ENCODE measurements at places on chromosomes 1 and 21.

GRCh38 chr1:228006034-228006785 lies 588 bp upstream of the WNT3A start:
- DNase-seq = no peak

DNA sequence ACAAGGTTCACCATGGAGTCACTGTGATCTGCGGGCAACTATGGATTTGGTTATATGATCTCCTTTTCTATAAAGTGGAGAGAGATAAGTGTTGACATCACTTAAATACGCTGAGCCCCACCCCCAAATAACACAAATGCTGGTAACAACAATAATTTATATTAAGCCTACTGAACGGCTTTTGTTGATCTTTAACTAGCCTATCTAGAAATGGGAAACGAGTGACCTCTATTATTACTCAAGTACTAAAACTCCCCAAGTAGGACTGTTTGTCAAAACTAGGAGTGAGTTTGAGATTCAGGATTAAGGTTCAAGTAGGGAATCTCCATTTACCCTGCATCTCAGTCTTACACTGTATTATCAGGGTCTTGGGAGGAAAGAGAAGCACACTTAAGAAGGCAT lies 52.2 kb downstream of the MAP3K7CL start:
- DNase-seq = no peak

DNA sequence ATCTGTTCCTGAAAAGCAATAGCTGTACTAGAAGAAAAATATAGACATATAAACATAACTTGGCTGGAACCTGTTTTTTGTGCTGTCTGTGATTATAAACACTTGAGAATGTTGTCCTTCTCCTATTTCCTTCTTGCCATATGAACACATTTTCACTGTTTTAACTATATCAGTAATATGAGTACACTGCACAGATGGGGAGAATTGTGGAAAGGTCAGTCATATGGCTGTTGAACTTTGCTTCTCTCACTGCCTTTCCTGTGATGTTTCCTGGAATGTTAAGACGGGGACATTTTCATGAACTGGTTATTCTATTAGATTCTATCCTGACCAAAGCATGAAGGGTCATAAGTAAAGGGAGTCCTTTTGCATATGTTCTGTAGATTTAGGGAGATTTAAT lies 24.9 kb downstream of the HMCN1 start:
- no peak for DNase-seq

DNA sequence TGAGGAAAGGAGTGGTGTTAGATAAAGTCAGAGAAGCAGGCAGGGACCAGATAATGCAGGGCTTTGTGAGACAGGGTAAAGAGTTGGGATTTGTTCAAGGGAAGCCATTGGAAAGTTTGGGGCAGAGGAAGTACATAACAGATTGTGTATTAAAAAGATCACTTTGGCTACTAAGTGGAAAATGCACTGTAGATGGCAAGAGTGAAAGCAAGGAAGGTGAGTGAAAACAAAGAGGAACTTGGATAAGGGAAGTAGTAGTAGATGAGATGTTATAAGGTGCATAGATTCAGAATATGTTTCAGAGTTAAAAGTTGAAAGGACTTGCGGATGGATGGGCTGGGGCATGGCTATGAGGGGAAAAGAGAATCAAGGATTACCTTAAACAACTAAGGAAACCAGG lies 17.4 kb downstream of the MRPL39 start:
- DNase-seq = no peak

DNA sequence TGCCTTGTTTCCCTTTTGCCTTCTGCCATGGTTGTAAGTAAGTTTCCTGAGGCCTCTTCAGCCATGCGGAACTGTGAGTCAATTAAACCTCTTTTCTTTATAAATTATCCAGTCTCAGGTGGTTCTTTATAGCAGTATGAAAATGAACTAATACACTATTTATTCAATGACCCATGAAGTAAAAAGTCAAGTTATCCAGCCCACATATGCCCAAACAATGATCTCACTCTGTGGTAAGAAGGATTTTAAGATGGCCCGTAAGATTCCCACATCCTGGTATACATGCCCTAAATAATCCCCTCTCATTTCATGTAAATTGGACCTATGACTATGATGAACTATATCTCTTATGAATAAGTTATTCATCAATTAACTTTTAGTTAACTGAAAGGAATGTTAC lies 1008.3 kb upstream of the B3GALT2 start:
- no peak for DNase-seq

DNA sequence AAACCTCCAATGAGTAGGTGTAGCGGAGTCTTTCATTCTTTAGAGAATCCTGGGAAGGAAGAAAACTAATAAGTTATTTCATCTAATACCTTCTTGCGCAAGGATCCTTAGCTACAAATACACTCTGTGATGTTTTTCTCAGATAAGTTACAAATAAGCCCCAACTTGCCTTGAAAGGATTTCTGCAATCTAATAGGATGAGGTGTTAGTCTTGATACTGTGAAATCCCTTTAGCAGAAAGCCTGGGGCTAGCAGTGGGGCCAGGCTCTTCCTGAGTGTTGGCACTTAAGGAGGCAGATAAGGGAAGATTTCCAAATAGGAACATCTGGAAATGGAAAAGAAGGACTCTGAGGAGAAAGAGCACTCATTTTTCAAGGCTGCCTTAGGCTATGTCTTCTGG lies 168.0 kb upstream of the DAB1 start:
- DNase-seq = no peak

GRCh38 chr1:33573661-33574060 lies 101.2 kb downstream of the ZSCAN20 start:
- DNase-seq = peak; percentile 14

DNA sequence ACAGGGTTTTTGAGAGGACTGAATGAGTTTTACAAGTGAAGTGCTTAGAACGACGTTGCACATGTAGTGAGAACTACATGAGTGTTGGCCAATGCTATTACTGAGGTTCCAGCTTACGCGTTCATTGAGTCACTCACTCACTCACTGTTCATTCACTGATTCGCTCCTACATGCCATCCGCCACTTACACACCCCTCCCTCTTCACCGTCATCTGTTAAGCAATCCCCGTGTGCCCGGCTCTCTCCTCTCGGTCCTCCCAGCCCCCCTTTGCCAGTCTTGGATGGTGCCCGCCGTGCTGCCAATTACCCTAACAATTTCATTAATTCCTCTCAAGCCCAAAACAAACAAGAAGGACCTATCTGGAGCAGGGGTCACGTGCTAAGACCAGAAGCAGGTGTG lies 27.3 kb upstream of the EPHA2 start:
- peak; percentile 81 for DNase-seq

- DNase-seq = no peak
These were observed 115.6 kb downstream of the GREM2 start for GRCh38 chr1:240496356-240496755.

DNA sequence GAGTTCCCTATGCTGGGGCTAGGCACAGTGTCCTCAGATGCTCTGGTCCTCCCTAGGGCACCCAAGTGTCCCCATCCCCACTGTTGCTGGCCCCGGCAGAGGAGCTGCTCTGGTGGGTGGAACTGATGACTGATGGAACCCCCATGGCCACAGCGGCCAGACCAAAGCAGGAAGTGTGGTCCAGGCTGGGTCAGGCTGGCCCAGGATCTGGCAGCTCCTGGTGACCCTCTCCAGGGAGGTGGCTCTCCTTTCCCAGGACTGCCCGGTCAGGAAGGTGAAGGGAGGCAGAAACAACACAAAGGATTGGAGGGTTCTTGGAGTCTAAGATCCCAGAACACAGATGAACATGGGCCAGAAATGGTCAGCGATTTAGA lies 1.1 kb downstream of the NKAIN1 start:
- no peak for DNase-seq

- DNase-seq = no peak
These were observed 5.4 kb downstream of the NECTIN4 start for GRCh38 chr1:161083748-161084596.

- DNase-seq = no peak
These were observed 267.2 kb upstream of the PLXNA2 start for GRCh38 chr1:208511242-208511860.

DNA sequence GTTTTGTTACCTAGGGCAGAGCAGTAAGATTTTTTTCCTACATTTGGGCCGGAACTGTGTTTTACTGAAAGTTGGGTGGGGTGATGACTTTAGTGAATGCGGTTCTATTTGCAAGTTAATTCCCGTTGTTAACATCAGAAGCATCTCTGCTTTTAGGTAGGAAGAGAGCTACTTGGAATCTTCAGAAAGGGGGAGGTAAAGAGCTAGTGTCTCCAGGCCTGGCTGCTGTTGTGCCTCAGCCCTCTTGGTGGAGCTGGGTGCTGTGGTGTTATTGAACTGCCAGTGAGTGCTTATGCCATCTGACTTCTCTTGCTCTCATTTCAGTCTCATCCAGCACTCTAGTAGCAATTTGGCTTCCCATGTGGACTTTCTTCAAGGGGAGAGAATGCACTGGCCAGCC lies 3.4 kb downstream of the KDM4A start:
- peak; percentile 29 for DNase-seq

DNA sequence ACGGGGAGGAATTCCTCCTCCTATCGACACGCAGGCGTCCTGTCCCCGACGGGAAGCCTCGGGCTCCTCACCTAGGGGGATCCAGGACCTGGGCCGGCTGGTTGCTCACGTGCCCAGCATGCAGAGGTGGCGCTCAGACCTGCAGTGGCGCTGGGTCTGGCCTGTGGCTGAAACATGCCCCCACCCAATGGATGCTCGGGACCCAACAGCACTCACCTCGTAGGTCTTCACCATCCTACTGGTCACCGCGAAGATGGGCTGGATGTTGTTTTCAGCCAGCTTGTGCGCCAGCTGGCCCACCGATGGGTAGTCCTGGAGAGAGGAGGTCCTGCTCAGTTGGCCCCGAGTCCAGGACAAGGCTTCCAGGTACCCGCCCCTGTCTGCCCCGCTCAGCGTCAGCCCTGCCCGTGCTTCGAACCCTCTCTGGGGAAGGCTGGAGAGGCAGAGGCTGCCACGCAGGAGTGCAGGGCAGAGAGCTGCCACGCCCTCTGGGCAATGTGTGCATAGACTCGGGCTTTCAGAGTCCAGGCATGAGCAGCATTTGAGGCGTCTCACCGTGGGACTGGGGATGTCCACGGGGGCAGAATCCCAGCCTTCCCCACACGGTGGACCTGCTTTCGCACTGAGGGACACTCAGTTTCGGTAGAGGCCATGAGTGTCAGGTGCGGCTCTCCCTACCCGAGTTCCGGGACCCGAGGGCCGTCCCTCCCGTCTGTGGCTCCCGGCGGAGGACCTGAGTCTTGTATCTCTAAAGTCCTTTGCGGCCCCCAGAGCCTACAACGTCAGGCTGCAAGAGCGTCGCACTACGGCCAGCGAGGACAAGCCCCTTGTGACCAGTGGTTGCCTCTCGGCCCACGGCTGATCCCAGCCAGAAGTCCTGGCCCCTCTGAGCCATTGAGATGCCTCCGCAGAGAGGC lies 21.6 kb downstream of the ITGB2 start:
- DNase-seq = no peak

- no peak for DNase-seq
These were observed 95.7 kb upstream of the SIM2 start for GRCh38 chr21:36603221-36603620.

GRCh38 chr1:177983077-177983476 lies 13.2 kb upstream of the SEC16B start:
- DNase-seq = peak; percentile 12

GRCh38 chr1:93252598-93252997 lies 72.1 kb downstream of the CCDC18 start:
- no peak for DNase-seq

DNA sequence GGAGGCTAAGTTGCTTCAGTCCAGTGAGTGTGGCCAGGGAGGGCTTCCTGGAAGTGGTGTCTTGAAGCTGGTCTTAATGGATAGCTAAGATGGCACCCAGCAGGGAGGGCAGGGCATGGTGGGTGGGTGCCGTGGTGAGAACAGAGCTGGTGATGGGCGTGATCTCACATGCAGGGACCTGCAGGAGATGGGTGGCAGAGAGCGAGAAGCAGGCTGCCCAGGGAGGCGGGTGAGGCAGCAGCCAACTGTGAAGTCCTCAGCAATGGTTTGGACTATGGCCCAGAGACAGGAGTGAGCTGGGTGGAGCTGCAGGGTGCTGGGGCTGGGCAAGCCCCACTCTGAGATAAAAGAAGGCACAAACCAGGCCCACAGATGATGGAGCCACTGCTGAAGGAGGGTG lies 50.7 kb downstream of the UMODL1 start:
- no peak for DNase-seq

DNA sequence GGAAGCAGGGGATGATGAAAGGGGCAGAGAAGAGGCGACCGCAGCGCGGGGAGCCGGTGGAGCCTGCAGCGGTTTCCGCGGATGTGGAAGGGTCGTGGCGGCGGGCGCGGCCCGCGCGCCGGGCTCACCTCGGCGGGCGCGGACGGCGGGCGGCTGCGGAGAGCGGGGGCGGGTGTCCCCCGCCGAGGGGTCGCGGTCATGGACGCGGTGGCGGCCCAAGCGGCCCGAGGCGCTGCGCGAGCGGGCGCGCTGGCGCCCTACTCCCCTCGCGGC lies 572 bp downstream of the LPGAT1 start:
- peak; percentile 17 for DNase-seq

DNA sequence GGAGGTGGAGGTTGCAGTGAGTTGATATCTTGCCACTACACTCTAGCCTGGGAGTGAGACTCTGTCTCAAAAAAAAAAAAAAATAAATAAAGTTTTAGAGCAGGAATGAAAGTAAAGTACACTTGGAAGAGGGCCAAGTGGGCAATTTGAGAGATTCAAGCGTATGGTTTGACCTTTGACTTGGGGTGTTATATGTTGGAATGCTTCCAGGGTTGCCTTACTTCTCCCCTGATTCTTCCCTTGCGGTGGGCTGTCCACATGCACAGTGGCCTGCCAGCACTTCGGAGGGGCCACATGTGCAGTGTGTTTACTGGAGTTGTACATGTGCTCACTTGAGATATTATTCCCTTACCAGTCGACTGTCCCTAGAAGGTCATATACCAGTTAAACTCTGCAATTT lies 295.5 kb upstream of the PROX1 start:
- no peak for DNase-seq

DNA sequence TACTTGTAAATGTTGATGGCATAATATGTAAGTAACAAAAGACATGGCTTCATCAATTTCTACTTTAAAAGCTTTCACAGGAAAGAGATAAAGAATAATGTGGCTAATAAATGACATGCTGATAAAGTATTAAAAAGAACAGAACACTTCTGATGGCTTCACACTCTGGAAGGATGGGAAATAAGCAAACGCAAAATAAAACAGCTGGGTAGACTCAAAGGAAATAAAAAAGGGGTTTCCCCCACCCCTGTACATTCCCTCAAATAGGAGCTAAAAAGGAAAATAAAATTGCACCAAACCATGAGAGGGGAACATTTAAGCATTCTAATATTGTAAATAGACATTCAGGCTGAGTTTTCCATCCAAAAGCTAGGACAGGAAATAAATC lies 27.0 kb upstream of the DYRK1A start:
- DNase-seq = no peak

- peak; percentile 73 for DNase-seq
These were observed 292.0 kb downstream of the DUSP10 start for GRCh38 chr1:221449801-221450470.

- peak; percentile 68 for DNase-seq
These were observed 261.2 kb downstream of the GRIK1 start for GRCh38 chr21:29678626-29679025.

GRCh38 chr1:187551061-187551460 lies 722.3 kb downstream of the PLA2G4A start:
- DNase-seq = no peak

GRCh38 chr21:23876925-23877558 lies 1730.2 kb downstream of the MRPL39 start:
- no peak for DNase-seq

GRCh38 chr1:98967122-98967521 lies 37.5 kb downstream of the PLPPR5 start:
- DNase-seq = no peak

Data from fibroblast of skin of right biceps (primary cell).